ENCODE measurements at places on chromosomes 1 and 21.

- DNase-seq = no peak
Observed at GRCh38 chr1:229254910-229255541, 15.9 kb upstream of the RAB4A start.

GRCh38 chr1:118871582-118872171 is 116.5 kb downstream of the TBX15 start:
- no peak for DNase-seq

DNA sequence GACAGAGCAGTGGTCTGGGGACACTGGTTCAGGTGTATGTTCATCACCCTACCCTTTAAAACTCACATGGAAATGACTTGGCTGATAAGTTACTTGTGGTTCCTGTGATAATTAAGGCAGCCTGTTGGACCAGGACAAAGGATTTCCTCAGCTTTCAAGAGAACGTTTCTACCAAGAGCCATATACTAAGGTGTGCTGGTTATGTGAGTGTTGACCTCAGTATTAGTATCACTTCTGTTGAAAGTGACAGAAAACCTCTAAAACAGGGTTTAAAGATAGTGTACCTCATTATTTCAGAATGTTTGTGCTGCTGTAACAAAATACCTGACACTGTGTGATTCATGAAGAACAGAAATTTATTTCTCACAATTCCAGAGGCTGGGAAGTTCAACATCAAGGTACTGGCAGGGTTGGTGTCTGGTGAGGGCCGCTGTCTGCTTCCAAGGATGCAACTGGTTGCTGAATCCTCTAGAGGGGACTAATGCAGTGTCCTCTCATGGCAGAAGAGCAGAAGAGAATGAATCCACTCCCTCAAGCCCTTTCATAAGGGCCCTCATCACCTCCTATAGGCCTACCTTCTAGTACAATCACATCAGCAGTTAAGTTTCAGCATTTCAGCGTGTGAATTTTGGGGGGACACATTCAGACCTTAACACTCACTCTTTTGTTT is 54.9 kb downstream of the UCK2 start:
- no peak for DNase-seq

DNA sequence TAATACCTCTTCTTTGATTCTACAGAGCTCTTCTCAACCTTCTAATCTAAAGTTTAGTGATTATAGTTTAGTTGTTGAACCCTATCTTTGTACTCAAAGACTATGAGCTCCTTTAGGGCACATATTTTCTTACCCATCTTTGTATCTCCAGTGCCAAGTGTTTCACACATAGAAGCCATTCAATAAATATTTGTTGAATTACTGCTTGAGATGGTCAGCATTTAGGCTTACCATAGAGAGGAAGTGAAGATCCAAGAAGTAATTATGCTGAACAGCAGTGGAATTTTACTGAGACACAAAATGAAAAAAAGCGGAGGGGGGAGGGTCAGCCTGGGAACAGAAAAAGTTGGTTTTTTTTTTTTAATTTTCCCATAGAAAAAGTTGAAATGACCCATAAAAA is 21.9 kb downstream of the PIK3R3 start:
- DNase-seq = no peak

- no peak for DNase-seq
Observed at GRCh38 chr1:202162047-202162417, 1.6 kb upstream of the PTPN7 start.

DNA sequence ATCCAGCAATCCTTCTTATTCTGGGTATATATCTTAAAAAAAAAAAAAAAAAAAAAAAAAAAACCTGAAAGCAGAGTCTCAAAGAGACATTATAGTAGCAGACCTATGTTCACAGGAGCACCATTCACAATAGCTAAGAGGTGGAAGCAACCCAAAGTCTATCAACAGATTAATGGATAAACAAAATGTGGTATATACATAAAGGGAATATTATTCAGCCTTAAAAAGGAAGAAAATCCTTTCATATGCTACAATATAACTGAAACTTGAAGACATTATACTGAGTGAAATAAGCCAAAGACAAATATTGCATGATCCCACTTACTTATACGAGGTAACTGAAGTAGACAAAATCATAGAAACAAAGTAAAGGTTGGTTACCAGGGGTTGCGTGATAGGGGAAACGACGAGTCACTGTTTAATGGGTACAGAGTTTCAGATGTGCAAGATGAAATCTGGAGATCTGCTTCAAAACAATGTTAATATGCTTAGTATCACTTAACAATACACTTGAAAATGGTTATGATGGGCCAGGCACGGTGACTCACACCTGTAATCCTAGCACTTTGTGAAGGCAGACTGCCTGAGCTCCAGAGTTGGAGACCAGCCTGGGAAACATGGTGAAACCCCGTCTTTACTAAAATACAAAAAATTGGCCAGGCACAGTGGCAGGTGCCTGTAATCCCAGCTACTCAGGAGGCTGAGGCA is 29.5 kb downstream of the PIK3R3 start:
- no peak for DNase-seq

- DNase-seq = no peak
Observed at GRCh38 chr1:152188673-152189591, 29.9 kb upstream of the RPTN start.

GRCh38 chr1:52633291-52633754 is 355 bp downstream of the SHISAL2A start:
- no peak for DNase-seq

GRCh38 chr1:17155257-17155920 is 36.1 kb upstream of the PADI2 start:
- DNase-seq = no peak

DNA sequence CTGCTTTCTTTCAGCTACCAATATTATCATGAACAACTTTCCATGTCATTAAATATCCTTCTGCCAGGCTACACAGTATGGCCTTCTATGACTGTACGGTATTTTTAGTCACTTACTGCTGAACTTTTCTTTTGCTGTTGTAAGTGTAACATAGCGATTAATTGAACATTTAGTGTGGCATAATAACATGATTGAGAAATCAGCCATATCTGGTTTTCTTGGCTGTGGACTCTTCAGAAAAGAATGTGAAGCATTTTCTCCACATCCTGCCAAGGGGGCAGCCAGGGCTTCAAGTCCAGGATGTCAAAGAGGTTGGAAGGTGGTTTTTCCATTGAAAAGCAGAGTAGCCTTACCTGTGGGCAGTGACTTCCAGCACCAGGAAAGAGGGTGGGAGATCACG is 8.8 kb upstream of the AHCYL1 start:
- peak; percentile 61 for DNase-seq

GRCh38 chr1:112509005-112509659 is 367 bp downstream of the WNT2B start:
- DNase-seq = no peak

DNA sequence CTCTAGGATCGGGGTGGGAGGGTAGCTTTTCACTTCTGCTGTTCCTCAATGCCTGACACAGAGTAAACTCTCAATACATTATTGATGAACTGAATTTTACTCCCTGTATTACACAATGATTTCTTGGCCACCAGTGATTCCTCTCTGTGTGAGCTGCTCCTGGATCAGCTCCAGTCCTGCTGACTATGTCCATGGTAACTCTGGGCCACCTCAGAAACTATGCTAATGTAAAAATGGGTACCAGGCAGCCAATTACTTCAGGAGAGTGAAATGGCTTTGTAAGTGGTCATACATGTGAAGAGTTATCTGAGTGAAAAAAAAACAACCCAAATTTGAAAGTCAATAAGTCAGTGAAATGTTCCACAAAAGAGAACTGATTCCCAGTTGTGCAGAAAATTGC is 311.0 kb downstream of the KCNH1 start:
- DNase-seq = no peak

GRCh38 chr1:116224561-116224960 is 113.4 kb downstream of the MAB21L3 start:
- DNase-seq = no peak

GRCh38 chr1:232806186-232806510 is 932 bp downstream of the MAP10 start:
- DNase-seq = no peak

DNA sequence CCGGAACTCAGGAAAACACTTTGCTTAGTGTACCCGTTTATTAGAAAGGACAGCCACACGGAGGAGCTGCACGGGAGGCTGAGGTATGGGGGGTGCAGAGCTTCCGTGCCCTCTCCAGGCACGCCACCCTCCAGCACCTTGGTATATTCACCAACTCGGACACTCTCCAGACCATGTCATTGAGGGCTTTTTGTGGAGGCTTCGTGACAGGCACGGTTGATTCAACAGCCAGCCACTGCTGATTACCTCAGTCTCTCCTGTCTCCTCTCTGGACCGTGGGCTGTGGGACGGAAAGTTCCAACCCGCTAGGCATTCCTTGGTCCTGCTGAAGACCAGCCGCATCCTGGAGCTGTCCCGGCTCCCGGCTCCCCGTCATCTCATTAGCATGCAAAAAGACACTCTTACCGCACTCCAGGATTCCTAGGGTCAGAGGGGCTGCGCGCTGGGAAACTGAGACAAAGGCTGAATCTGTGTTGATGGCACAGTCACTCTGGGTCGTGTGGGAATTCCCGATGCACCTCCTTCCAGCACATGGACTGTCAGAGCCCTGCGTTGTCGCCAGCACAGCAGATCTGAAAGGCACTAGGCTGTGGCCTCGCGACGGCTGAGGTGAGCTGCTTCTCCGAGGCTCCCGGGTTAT is 65.6 kb downstream of the PRKCZ start:
- no peak for DNase-seq

DNA sequence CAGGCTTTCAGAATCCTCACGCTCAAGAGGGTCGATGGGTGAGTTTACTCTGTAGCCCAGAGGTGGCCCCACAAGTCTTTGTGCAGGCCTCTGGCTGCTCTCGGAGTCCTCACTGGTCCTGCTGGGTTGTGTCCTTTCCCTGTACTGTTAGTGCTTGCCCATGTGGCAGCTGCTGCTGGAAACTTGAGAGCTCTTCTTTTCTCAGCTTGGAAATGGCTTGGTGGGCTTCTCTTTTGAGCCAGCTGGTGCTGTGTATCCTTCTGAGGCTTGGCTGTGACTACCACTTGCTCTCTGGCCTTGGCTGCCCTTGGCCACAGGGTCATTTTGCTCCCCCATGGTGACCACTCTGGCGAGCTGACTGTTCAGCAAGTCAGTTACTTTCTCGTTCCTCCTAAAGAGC is 82.2 kb upstream of the LMO4 start:
- no peak for DNase-seq

DNA sequence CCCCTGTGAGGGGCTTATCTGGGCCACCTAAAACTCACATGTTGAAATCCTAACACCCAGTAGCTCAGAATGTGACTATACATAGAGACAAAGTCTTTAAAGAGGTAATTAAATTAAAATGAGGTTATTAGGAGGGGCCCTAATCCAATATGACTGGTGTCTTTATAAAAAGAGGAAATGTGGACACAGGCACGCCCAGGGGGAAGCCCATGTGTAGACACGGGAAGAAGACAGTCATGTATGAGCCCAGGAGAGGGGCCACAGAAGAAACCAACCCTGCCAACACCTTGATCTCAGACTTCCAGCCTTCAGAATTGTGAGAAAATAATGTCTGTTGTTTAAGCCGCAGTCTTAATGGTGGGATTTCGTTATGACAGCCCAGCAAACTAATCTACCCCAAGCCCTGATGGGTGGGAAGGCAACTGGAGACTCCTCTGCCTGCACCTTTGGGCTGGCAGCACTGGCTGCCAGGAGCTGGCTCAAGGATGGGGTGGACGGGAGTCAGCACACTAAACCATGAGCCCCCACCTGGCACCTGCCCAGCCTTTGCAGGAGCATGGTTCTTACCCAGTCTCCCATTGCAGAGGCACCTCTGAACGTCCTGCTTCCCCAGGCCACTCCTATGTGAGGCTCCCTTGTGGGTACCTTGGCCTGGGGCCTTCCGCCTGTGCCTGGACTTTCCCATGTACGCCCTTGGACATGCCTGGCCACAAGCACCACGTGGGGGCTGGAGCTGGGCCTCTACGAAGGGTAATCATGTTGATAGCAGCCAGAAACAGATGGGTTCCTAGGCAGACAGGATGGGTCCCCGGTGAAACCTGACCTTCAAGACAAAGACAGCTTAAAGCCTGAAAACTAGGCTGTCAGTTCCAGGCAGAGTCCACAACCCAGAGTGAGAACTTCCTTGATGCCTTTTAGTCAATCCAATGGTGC is 57.1 kb upstream of the DMRTB1 start:
- no peak for DNase-seq

GRCh38 chr1:75129983-75130789 is 4.0 kb upstream of the LHX8 start:
- DNase-seq = no peak

DNA sequence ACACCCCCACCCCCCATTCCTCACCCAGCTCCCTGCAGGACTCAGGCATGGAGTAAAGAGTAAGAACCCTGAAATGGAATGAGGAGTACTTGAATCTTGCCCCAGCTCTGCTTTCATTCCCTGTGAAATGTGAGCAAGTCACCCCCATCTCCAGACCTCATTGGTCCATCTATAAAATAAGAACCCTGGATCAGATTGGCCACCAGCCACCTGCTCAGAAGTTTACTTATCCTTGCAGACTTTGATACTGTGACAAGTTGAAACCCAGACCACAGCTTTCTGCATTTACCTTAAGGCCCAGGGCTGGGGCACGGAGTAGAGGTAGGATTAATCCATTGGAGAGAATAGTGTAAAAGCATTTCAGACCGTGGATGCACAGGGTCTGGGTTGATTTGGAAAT is 2.2 kb downstream of the KISS1 start:
- DNase-seq = no peak

DNA sequence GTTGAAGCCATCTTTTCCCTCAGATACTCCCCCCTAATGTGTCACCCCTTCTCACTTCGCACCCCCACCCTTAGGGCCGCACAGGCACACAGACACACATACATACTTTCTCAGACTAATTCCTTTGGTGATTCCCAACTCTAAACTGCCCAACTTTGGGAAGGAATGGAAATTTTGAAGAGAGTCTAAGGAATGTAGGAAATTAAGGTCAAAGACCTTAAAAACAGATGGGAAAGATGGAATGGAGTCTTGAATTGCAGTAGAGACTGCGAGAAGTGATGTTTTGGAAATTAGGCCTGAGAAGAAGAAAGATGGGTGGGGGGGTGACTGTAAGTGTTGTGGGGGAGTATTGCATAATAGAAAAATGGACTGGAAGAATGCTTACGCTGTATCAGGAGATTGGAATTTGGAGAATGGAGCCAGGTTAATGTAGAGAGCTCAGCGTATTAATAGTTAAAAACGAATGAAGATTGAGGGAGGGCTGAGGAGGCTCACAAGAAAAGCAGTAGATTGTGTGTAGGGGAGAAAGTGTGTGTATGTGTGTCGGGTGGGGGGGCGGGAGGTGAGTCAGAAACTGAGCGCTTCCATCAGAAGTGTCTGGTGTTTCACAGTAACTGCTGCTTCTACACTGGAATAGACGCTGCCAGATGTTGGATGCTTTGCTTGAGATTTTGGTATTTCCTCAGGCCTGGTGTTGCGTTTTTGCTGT is 1.7 kb downstream of the PIP5K1A start:
- peak; percentile 95 for DNase-seq

DNA sequence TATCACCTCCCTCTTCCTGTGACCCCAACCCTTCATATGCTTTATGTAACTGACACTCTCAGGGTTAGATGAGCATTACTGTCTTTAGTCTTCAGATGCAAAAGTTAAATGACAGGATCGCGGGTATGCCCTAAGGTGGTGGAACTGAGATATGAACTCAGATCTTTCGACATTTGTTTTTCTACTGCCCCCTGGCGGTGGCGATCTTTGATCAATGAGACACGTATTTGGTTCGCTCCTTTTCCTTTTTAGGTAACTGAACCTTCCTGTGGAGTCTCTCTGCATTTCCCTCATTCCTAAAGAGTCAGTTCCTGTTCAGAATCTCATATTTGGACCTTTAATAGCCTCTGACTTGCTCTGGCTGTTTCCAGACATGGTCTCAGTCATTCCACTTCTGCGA is 47.8 kb upstream of the ZP4 start:
- DNase-seq = no peak

- no peak for DNase-seq
Observed at GRCh38 chr1:46484783-46485490, 4.7 kb upstream of the DMBX1 start.

Data from fibroblast of skin of left biceps (primary cell).